Activated T-cell treated with anti-CD3 and anti-CD28 coated beads, Interleukin-2, amount 50 U/mL, for 4 hours (primary cell): ENCODE measurements at places on chromosomes 7 and 10.

- no peak for DNase-seq
Observed at GRCh38 chr10:51846856-51847506, 147.6 kb upstream of the CSTF2T start.

GRCh38 chr10:90741926-90742565 lies 115.8 kb downstream of the HTR7 start:
- DNase-seq, result no peak

DNA sequence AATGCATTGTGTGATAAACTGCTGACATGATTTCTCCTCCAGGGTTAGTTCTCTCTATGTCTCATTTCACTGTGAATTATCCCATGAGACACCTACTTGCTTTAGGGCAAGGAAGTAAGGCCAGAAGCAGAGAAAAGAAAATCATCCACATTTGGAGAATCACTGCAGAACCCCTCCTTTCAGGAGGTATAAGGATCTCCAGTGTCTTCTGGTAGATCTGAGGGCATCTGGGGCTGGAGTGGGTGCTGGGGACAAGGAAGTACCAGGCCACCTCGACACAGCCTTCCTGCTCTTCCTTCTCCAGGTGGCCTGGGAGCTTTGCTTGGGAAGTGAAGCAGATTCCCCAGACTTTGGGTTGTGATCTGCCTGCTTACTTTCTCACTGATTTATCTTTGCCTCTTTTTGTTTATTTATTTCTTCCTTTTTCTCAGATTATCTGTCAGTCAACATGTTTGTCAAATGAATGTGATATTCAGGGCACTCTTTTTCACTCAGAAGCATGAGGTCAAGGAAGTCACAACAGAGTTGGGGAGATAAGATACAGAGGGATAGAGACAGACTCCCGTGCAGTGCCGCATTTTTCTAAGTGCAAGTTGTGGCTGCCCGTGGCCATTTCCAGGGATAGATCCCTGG lies 12.4 kb upstream of the CAMK2G start:
- no peak for DNase-seq

GRCh38 chr7:110090110-110090820 lies 1000.7 kb upstream of the LRRN3 start:
- DNase-seq, result no peak
